ENCODE measurements at places on chromosomes 12 and 14.

- DNase-seq = no peak
Observed at GRCh38 chr12:122909442-122910288, 13.7 kb upstream of the VPS37B start.

GRCh38 chr12:132797820-132798570, 30.7 kb downstream of the GOLGA3 start:
- DNase-seq = no peak

DNA sequence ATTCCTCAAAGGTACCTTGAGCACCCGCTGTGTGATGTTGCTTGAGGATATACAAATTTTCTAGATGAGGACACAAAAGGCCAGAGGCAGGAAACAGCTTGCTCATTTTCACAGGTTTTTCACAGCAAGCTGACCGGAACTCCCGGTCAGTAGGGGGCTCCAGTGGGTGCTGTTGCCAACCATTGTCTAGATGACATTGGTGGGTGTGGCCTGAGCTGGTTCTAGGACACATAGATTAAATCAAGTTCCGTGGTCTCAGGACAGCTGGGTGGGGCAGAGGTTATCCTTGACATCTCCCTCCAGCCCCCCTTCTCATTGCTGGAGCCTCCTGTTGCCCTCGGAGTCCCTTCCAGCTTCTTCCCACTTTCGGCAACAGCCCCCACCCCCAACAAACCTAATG, 153.6 kb upstream of the FKBP4 start:
- peak; percentile 30 for DNase-seq

- no peak for DNase-seq
Observed at GRCh38 chr14:99764222-99764706, 28.9 kb upstream of the EML1 start.

DNA sequence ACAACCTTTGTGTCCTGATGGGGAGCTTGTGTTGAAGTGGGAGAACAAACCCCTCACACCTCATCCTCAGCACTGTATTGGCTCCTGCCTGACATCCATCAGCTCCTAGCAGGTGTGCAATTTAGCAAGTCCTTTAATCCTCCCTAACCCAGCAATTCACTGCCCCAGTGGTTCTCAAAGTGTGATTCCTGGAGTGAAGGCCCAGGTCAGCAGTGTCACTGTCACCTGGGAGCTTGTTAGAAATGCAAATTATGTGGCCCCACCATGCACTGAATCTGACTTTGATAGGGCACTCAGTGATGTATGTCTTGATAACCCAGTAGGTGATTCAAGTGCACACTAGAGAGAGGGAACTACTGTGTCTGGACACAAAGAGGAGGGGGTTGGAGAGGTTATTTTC, 133.6 kb downstream of the FGD4 start:
- no peak for DNase-seq

GRCh38 chr12:99523853-99524252, 123.7 kb upstream of the GARIN6 start:
- DNase-seq = no peak

- DNase-seq = no peak
Observed at GRCh38 chr12:21337959-21338744, 3.4 kb upstream of the SLCO1A2 start.

DNA sequence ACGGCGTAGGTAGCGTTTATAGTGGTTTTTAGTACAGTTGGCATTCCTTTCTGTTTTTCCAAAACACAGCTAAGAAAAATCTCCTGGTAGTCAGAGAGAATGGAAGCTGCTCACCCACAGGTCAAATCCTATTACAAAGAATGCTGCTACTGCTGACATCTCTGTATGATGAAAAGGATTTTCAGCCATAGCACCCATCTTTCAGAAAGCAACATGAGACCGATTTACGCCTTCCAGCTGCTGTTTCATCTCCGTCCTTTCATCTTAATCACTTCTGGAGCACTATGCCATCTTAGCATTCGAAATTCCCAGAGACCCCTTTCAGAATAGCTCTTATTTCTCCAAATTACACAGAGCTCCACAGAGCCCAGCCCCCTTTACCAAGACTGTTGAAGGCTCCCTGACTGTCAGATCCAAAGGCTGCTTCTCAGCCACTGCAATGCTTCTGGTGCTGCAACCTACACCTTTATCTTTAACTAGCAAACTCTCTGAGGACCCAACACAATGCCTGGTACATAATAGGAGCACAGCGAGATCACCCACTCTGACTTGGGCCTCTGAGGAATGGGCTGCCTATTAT, 211.8 kb downstream of the NEDD1 start:
- no peak for DNase-seq

DNA sequence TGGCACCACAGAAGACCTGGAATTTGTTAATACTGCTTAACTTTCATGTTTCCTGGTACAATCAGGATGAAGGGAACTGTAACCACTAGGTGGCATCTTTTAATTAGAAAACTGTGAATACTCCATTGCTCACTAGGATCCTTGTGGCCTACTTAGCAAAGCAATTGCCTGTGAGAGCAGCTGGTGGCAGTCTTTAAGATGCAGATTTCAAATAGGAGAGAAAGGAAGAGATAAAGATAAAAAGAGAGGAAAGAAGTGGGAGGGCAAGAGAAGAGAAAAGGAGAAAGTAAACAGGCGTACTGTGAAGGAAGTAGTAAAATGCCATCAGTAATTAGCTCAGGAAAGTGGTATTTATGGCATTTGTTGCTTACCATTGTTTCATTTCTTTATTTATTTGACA, 114.5 kb downstream of the RAD51B start:
- peak; percentile 85 for DNase-seq

GRCh38 chr12:106144847-106145246, 6.1 kb upstream of the NUAK1 start:
- peak; percentile 62 for DNase-seq

- DNase-seq = no peak
Observed at GRCh38 chr12:113436586-113436985, 14.4 kb downstream of the SDSL start.

DNA sequence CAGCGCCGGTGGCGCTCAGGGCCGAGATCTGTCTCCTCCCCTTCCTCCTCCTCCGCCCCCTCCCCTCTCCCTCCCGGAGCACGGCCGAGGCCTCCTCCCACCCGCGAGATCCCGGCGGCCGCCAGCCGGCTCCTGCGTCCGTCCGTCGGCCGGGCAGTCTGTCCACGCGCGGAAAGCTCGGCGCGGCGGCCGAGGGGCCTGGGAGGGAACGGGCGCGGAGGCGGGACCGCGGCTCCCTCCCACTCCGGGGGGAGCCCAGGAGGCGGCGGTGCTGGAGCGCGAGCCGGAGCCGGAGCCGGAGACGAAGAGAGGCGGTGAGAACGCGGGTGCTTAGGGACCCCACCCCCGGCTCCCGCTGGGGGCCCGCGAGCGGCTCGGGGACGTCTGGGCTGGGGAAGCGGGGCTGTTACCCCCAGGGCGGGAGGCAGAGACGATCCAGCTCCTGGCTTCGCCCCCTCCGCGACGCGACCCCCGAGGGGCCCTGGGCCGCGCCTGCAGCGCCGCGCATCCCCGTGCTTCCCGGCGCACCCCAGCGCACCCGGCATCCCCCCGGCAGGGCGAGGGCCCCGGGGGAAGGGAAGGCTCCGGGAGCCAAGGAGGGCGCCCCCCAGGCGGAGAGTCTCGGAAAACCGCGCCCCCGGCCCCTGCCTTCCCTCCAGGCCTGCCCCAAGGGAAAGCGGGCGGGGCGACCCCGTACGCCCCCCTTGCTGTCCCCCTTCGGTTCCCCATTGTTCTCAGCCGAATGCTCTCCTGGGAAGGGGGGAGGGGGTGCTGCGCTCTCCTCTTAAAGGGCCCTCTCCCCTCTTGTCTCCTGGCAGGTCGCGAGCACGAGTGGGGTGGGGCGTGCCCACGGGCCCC, at the start of gene DTX1:
Gene DTX1 (plus strand): TSS at position 100 of the 858 bp plus-strand sequence. CDS start 1,463 bp downstream, outside the sequence.
- DNase-seq = no peak

DNA sequence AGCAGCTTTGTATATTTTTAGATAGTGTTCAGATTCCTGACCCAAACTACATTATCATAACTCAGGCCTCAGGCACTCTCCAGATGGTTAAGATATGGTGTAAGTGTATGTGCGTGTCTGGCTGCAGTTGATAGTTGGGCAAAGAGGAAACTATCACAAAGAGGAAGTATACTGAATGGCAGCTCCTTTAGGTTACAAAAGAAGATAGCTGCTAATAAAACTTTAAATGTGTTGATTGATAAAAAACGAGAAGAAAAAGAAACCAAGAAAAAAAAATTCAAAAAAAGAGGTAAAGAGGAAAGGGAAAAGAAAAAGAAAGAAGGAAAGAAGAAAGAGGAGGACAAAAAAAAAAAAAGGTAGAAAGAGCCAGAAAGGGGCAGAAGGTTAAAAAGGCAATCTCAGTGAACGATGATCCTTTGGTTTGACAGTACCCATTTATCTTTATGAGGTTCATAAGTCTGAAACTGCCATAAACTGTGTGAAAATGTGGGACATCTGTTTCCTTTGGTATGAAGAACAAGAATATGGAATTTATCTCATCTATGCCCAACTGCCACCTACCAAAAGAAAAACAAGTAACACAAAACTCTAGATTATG, 42.2 kb downstream of the TAOK3 start:
- DNase-seq = peak; percentile 89

DNA sequence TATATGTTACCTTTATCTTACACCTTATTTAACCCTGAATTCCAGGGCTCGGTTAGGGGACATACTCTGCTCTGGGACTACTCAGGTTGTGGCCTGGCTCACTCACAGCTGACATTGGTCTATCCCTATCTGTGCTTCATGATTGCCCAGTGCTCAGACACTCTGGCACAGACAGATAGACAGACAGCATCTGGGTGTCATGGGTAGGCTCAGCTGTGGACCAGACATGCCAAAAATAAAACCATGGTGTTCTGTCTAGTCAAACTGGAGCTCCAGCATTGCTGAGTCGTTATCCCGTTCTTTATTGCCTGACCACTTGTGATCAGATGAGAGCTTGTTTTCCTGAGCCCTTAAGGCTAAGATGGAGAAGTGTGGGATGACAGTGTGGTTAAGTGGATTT, 29.0 kb downstream of the FBXW8 start:
- DNase-seq = no peak

DNA sequence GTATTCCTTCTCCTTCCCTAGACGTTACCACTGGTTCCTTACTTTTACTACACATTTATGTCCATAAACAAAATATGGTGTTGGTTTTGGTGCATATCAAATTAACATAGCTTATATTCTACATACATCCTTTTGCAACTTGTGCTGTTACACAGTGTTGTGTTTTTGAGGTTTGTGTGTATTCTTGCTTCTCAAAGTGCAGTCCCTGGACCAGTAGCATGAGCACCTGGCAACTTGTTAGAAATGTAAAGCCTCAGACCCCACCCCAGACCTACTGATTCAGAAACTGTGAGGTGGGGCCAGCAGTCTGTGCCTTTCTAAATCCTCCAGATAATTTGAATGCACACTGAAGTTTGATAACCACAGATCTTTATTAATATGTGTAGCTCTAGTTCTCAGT, 65.9 kb downstream of the RNFT2 start:
- no peak for DNase-seq

DNA sequence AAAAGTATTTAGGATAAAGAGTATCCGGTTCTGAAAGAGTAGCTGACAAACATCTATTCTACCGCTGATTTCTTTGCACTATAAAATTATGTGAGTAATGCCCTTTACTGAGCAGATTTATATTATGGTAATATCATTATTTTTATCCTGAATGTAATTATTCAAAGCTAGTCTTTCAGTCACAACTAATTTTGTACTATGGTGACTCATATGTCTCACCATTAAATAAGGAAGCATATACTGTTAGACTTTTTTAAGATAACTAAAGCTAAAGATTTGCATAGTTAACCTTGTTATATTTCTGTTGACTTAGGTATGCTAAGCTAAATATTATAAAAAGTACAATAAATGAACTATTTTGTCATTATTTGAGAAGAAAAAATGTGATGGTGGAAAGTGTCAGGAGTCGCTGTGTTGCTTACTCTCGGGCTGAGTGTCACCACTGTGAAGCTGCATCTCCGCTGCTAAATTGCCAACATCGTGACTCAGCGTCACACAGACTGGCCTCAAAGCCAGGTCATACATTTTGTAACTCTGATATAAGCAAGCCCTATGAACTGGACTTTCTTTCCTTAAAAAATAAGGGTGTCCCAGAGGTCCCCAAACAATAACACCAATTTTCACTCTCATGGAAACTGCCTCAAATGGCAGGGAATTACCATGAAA, 69.1 kb upstream of the SSTR1 start:
- peak; percentile 68 for DNase-seq

GRCh38 chr14:36667679-36668078, 6.0 kb downstream of the PAX9 start:
- no peak for DNase-seq

GRCh38 chr14:96267336-96267735, 11.3 kb downstream of the BDKRB1 start:
- DNase-seq = peak; percentile 91

DNA sequence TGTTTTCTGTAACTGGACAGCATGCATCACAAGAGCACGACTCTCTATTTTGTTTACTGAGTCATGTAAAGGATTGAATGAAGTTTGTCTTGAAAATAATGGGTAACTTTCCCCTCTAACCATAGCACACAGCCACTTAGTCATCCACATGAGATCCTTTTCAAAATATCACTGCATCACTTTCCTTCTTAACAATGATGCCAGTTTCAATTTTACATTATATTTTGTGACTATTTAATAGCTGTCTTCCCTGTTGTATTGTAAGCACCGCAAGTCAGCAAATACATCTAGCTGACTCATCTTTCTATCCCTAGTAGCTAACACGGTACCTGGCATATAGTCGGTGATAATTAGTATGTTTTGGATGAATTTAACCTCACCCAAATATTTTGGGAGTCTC, 83.3 kb upstream of the PPM1H start:
- no peak for DNase-seq

- no peak for DNase-seq
Observed at GRCh38 chr12:54734196-54734950, 86.2 kb upstream of the DCD start.

- no peak for DNase-seq
Observed at GRCh38 chr12:102479099-102479885, 1.1 kb downstream of the IGF1 start.

DNA sequence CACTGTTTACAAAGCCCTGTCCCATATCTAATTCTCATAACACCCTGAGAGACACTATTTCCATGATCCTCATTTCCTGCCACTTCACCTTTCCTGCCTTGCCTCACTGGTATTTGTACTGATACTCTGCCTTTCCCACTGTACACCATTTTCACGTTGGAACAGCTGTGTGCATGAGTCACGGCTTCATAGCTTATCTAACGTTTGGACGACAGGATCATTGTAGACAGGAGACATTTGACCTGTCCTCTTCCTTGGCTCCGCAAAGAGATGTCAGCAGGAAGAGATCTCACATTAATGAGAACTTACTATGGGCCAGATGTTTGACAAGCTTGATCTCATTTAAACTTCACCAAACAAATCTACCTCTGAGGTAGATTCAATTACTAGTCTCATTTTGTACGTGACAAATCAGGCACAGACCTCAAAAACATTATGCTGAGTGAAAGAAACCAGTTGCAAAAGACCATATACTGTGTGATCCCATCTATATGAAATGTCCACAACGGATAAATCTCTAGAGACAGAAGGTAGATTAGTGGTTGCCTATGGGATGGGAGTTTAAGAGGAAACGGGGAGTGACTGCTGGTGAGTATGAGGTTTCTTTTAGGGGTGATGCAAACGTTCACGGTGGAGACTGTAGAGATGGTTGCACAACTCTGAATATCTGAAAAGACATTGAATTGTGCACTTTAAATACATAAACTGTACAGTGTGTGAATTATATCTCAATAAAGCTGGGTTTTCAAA, 71.2 kb downstream of the KCNK13 start:
- DNase-seq = peak; percentile 26

GRCh38 chr14:64830961-64831360, 48.7 kb downstream of the SPTB start:
- no peak for DNase-seq

GRCh38 chr14:100867631-100868315, 35.7 kb downstream of the RTL1 start:
- DNase-seq = no peak

GRCh38 chr14:72418806-72419205, 475.1 kb downstream of the DPF3 start:
- DNase-seq = no peak
